HT1080 (cell line): ENCODE measurements at places on chromosomes 7 and 10. TPM values are rescaled to one million over a fixed set of nuclear protein-coding genes. Genes with fewer than 3 reads are reported as not detected.

The GDF2 gene
- total RNA-seq: not detected in 2 replicates

The CLCN1 gene
- total RNA-seq: not detected in 2 replicates

The GBX1 gene
- total RNA-seq: not detected in 2 replicates

The CYP2W1 gene
- total RNA-seq: not detected in 2 replicates

The OR2A12 gene
- total RNA-seq: not detected in 2 replicates

The TMEM178B gene
- 0.07 TPM in 1 of 2 replicates, not detected in the other for total RNA-seq

The CLRN3 gene
- not detected in 2 replicates for total RNA-seq

The SVOPL gene
- total RNA-seq: not detected in 2 replicates

The TRIM74 gene
- total RNA-seq: not detected in 2 replicates

The FRMPD2 gene
- total RNA-seq: not detected in 2 replicates

The NPY4R2 gene
- total RNA-seq: 0.07 TPM in 1 of 2 replicates, not detected in the other

The MSS51 gene
- 0.13 and 0.20 TPM in 2 replicates for total RNA-seq

The ZNF727 gene
- not detected in 2 replicates for total RNA-seq
